Fibroblast of mammary gland (primary cell): ENCODE measurements at places on chromosomes 2 and 18.
A peak's percentile ranks its signal among the peaks of the same experiment; 100 is the strongest.

GRCh38 chr2:230877116-230877758 lies 12.5 kb downstream of the ITM2C start:
- DNase-seq, result no peak

DNA sequence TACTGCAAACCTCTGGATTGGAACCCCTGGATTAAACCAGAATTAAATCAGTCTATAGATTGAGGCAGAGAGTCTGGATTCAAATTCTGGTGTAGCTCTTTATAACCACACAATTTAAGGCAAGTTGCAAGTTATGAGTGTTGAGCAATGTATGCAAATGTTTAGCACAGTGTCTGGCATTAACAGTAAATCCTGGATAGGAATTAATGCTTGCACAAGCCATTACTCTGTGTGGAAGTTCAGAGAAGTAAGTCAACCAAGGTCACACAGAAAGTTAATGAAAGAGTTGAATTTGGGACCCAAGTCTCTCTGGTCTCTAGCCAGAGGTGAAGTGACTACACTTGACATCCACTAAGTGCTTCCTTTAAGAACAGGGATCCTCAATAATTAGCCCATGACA lies 2.0 kb upstream of the MARCO start:
- no peak for DNase-seq

DNA sequence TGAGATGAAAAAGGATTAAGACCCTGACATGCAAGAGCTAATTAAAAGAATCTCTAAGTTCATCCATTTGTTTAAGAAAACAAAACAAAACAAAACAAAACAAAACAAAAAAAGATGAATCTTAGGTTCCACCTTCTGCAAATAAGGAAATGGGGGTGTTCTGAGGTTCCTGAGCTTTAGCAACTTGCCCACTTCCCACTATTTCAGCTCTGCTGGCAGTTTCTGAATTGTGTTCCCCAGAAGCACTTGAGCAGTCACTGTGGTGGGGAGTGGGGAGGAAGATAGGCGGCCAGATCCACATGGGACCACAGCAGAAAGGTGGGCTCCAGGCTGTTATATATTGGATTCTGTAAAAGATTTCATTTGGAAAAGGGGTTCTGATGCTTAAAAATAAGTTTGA lies 20.3 kb downstream of the INO80C start:
- no peak for DNase-seq

- no peak for DNase-seq
Observed at GRCh38 chr2:10091182-10091888, 11.1 kb upstream of the CYS1 start.

GRCh38 chr2:234269769-234270204 lies 219.3 kb downstream of the SPP2 start:
- peak; percentile 60 for DNase-seq
